ENCODE measurements at places on chromosomes 1 and 21.
A peak's percentile ranks its signal among the peaks of the same experiment; 100 is the strongest.

DNA sequence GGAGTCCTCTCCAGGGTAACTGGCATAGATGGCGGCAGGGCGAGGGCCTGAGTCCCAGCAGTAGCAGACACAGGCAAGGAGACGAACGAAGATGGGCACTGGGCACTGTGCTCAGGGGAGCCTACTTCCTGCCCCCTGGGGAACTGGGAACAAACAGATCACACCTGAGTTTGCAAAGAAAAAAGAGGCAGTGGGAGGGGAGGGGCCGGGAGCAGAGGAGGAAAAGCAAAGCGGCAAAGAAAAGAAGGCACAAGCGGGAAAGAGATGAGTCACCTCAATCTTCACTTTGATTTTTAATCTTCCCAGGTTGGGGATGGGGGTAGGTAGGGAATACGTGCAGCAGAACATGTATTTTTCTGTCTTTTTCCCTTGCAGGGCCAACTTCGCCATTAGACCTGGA, 44.0 kb downstream of the ZSCAN20 start:
- DNase-seq, result no peak

DNA sequence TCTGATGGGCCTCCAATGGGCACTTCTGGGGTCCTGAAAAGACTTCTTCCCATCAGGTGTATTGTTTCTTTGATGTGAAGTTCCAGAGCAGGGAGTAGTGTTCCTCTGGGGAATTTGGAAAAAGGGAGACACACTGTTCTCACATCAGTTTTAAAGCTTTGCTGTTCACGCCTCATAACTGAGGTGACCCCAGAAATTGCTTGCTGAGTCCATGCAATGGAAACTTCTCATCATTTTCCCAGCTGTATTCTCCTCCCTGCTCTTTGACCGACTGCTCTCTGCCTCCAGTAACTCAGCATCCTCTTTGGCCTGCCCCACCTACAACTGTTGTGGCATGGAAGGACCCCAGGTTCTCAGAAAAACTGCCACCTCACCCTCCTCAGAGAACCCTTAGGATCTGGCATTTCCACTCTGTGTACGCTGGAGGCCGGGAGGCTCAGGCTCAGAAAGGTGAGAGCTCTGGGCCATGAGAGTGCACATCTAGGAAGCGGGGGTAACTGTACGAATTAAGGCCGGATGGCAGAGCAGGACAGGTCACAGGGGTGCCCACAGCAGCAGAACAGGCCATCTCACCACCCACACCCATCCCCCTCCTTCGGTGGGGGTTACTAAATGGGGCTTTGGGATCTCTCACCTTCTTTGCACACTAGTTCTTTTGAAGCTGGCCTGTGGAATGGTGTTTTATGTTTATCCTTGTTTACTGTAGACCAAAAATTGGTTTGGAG, 51.2 kb downstream of the STX6 start:
- no peak for DNase-seq

DNA sequence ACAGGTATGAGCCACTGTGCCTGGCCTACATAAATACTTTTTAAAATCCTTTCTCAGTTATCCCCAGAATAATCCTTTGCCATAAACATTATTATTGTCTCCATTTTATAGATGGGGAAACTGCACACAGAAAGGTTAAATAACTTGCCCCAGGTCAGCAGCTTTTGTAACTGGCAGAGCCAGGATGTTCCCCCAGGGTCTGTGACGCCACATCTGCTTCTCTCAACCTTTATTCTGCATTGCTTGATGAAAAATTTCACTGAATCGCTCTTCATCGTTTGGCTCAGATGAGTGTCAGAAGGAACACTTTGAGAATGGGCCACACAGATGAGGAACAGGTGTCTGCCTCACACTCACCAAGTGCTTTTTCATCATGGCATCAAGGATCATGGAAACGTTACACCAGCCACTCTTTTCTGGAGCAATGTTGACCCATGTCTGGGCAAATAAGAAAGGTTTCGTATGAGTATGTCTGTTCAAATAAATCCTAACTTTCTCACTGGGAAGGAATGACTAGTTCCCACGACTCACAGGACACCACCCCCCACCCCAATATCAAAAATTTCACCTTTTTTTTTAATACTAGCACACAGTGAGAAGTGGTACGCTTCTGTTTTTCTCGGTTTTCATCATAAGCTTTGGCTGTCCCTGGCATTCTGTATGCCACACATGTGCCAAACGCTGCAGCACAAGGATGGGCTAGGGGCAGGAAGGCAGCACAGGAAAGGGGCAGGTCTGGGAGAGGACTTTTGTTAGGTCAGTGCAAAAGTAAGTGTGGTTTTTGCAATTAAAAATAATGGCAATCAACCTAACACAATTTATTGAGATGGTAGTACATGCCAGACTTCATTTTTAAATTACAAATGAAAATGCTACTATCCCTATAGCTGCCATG, 9.0 kb upstream of the PTGFRN start:
- no peak for DNase-seq

- DNase-seq, result no peak
Observed at GRCh38 chr1:228754646-228755268, 19.5 kb downstream of the RHOU start.

DNA sequence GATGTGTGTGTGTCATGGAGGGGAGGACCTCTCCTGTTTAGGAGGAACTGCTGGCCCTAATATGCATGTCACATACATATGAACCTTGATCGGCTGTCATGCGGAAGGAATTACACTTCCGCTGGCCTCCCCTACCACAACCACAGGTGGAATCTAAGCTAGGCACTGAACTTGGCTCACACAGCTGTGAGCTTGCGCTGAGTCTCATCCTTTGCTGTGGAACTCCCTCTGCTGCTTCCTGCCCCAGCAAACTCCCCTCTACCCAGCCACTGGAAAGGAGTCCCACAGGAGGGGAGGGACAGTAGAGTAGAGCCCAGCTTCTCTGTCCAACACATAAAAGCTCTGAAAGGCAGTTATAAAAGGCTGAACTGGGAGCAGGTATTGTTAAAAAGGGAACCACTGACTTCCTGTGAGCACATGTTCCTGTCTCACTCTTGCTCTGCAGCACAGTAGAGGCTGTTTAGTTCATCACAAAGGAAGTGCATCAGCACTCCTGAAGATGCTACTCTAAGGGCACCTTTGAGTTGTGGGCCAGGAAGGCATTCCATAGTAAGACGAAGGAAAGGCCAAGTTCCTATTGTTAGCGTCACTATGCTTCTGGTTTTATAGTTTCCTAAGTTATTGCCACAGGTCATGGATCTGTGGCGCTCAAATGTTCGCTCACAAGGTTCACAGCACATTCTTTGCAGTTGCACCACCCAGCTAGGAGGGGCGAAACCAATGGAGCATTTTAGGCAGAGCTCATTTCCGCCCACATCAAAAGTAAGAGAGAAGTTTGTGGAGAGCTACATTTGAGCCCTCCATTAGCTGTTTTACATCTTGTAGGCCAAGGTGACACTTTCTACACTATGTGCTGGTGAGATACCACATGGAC, 17.7 kb upstream of the PTPRC start:
- DNase-seq, result peak; percentile 44

- DNase-seq, result no peak
Observed at GRCh38 chr1:7372477-7373120, 398.5 kb upstream of the VAMP3 start.

DNA sequence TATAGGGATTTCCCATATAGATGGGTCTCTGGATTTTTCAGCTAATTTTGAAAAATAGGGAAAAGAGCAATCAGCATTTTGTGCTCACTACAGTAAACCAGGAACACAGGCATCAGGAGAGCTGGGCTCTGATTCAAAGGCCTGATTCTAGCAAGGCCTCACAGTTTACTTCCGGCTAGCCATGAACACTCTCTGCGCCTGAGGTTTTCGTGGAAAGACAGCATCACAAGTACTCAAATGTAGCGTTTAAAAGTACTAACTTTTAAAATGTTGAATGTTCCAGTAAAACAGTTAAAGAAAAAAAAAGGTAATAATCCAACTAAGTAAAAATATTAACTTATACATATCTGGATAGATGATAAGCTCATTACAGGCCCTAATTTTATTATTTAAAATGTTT, 120.6 kb downstream of the SLC45A1 start:
- DNase-seq, result no peak

DNA sequence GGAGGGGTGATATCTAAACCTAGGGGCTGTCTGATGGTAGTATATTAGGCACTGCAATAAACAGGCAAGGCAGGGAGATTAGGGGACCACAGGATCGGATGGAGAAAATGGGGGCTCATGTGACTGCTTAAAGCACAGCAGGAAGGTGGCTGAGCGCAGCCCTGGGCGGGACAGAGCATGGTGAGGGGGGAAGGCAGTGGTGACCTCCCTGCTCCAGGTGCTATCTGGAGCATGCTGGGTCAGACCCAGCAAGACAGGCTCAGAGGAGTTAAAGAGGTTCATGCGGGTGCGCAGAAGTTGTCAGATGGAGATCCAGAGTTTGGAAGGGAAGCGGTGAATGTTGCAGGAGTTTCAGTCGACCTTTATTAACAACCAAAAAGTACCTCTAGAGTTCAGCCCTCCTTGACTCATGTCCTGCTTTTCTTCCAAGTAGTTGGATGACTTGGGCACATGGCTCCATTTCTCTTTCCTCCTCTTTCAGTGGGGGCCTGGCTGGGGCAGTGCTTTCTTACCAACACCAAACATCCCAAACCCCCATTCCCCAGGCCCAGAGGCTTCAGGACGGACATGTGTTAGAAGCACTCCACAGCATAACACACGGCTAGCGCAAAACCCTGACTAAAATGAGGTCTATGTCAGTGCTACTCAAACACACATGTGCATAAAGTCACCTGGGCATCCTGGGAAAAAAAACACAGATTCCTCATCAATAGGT, 41.5 kb downstream of the CAPN9 start:
- no peak for DNase-seq

GRCh38 chr1:205748403-205749233, 1.4 kb downstream of the NUCKS1 start:
- no peak for DNase-seq

DNA sequence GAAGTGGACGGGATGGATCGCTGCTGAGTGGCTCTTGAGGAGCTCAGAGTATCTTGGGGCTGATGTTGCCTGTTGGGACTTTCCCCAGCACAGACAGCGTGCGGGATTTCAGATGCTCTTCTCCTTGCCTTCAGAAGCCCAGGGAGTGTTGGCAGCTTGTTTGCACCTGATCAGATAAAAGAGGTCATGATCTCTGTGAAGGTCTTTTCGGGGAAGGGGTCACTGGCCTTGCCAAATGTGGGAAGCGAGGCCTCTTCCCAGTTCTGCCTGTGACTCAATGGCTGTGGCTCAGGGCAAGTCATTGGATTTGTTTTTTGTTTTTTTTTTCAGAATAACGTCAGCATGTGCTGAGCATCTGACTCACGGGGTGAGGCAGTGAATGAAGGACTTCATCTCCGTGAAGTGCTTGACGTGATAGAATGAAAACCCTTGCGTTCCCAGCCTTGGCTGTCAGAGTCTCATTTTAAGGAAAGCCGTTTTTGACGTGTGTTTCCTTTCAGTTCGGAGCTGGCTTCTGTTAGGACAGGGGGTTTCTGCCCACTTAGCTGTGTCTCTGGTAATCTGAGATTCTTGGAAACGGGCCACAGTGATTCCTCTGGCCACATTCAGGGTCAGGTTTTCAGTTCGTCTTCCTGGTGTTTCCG, 46.7 kb downstream of the GALNT2 start:
- DNase-seq, result no peak

- no peak for DNase-seq
Observed at GRCh38 chr21:46247699-46248421, 19.3 kb upstream of the LSS start.

DNA sequence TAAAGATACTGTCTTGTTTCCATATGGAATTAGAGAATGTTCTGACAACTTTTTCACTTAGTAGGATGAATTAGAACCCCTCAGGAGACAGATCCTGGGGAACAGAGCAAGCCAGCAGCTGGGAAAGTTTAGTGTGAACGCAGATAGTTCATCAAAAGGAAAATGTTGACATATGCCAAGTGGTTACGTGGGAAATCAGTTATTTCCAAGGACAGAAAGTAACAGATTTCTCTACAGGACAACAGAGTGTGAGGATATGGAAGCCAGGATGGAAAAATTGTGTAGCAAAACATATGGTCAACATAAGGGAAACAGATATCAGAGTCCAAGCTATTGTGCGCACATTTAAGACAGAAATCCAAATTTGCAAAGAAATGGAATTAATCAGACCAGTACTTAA, 419.5 kb downstream of the LRRIQ3 start:
- no peak for DNase-seq

DNA sequence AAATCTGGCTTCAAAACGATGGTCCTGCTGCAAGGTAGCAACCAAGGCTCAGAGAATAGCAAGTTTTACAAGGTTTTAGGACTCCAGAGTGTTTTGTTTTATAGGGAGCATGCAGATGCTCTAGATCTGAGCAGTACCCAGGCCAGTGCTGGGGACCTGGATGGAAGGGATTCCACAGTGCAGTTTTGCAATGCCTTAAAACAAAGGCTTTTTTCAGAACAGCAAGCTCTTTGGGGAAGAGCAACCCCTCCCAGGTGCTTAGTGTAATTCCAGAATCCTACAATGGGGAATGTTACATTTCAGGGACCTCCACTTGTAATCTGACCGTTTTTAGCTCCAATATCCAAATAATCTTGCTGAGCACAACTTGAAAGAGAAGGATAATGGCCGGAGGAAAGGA, 6.7 kb downstream of the ROR1 start:
- no peak for DNase-seq

DNA sequence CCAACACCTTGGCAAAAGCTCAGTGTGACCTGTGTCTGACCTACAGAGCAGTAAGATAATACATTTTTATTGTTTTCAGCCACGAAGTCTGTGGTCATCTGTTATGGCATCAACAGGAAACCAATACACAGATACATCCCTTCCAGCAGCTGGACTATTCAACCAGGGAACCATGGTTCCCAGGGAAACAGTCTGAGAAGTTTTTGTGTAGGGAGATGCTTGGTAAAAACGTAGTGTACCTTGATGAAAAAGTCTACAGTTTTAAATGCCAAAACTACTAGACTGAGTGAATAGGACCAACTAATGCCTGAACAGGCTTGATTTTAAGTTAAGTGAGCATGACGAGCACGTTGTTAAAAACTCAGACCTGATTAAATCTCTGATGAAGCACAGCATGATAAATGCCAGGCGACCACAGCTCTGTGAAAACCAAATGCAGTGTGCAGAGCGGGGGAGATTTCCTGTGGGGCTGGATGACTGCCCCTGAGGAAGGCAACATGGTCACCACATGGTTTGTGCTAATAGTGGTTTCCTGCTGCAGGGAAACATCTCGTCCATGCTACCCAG, 228.9 kb downstream of the TNR start:
- no peak for DNase-seq

- no peak for DNase-seq
Observed at GRCh38 chr21:30117631-30118030, 49.0 kb downstream of the CLDN17 start.
